ENCODE measurements at places on chromosomes 7 and 10. TPM values are rescaled to one million over a fixed set of nuclear protein-coding genes. Genes with fewer than 3 reads are reported as not detected.

- no peak for DNase-seq
Measured at GRCh38 chr7:11589251-11589650, 242.7 kb downstream of the THSD7A start.

The OR13A1 gene
- not detected for total RNA-seq

GRCh38 chr10:71720288-71720687, 710 bp upstream of the C10orf105 start:
- DNase-seq, result no peak

DNA sequence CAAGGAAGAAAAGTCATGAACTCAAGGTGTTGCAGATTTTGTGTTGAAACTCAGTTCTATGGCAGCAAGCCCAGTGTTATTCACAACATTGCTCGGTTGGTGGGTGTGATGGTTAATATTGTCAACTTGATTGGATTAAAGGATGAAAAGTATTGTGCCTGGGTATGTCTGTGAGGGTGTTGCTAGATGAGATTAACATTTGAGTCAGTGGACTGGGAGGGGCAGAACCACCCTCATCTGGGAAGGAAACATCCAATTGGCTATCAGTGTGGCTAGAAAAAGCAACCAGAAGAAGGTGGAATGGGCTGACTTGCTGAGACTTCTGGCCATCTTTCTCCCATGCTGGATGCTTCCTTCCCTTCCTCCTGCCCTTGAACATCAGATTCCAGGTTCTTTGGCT, 353.2 kb downstream of the ADRA2A start:
- no peak for DNase-seq

DNA sequence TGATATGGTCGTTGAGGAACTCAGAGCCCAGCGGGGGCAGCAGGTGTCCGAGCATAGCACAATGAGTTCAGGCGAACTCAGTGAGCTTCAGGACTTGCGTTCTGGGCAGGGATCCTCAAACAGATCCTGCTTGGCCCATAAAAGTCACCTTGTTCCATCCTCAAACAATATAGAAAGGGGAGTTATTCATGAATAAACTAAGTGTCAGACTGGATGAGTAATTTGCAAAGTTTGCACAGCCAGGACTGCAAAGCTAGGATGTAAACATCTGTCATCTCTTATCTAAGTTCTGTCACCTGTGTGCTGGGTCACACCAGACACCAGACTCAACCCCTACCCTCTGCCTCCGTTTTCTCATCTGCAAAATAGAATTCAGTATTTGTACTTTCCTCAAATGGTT, 58.0 kb upstream of the PFKP start:
- no peak for DNase-seq

The HABP2 gene
- total RNA-seq, result not detected

GRCh38 chr7:119572541-119572940, 700.4 kb upstream of the KCND2 start:
- no peak for DNase-seq

DNA sequence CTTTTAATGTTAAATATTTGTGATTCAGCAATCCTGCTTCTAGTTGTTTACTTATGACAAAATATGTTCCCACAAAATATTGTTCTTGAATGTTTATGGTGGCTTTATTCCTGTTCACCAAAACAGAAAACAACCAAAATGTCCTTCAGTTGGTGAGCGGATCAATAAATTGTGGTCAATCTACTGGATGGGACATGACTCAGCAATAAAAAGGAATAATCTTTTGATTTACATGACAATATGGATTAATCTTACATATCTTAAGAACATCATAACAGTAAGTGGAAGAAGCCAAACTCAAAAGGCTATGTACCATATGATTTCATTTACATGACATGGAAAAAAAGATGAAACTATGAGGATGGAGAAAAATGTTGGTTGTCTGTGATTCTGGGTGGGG, 691.3 kb upstream of the GHITM start:
- no peak for DNase-seq

The PALS2 gene
- 26.3 TPM for total RNA-seq

GRCh38 chr10:17533731-17534130, 79.3 kb upstream of the ST8SIA6 start:
- DNase-seq, result no peak

- no peak for DNase-seq
Measured at GRCh38 chr7:40165216-40165615, 30.4 kb downstream of the SUGCT start.

The SFTPA2 gene
- total RNA-seq, result not detected

DNA sequence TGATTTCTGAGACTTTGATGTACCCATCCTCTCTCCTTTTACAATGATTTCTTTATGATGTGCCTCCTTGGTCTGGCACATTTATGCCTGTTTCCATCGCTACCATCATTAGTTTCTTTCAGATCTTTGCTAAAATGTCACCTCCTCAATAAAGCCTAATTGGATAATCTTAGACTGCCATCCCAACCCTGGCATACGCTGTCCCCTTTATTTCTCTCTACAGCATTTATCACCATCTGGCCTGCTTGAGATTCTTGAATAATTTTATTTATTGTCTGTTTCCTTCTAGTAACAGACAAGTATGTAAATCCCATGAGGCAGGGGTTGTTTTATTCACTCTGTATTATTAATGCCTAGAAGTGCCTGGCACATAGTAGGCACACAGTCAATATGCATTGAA, 6.7 kb upstream of the DNTT start:
- no peak for DNase-seq

DNA sequence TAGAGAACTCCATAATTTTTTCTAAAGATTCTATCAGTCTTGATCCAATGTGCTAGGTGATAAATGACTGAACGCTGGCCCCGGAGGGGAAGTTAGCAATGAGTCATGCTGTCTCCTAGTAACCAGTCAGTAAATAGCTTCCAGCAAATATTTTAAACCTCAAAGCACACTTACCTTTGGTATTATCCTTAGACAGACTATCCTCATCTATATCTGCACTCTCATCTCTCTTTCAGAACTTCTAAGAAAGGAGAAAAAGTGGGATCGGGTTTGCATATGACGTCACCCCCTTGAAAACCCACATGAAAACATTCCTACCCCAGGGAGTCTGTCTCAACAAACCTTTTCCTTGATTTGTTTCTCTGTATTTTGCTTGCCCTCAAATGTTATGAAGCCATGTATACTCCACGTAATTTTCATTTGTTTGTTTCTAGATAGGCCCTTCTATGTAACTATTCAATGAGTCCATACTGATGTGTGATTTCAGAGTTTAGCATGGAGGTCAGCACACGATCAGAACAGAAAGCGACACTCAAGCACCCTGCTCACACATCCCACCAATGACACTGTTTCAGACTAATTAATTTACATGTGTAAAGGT, 174.9 kb upstream of the NRP1 start:
- DNase-seq, result peak; percentile 87

DNA sequence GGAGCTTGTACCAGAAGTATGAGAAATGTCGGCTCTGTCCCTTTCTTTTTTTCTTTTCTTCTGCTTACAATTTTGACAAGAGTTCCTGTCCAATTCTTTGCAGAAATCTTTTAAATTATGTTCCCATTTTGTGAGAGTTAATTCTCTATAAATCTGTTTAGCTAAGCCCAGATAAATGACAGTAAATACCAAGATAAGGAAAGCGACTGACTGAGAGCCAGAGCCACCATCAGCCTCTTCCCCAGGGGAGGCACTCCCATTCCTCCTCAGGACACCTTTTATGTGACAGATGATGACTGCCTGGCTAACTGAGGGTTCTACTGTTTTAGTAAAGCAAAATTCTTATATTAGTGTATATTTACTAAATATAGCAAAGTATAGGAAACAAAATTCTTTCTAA, 6.9 kb upstream of the GGCT start:
- DNase-seq, result no peak

DNA sequence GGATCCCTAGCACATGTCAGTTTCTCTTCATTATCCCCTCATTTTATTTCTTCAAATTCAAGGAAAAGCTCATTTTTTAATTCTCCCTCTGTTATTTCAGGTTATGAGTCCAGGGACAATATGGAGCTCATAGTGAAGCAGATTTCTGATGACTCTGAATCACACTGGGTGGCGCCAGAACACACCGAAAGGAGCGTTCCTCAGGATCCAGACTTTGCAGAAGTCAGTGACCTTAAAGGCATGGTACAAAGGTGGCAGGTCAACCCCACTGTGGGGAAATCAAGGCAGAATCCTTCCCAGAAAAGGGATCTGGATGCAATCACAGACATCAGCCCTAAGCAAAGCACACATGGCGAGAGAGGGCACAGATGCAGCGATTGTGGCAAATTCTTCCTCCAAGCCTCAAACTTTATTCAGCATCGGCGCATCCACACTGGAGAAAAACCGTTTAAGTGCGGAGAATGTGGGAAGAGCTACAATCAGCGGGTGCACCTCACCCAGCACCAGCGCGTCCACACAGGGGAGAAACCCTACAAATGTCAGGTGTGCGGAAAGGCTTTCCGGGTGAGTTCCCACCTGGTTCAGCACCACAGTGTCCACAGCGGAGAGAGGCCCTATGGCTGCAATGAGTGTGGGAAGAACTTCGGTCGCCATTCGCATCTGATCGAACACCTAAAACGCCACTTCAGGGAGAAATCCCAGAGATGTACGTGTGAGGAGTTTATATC, 21.4 kb downstream of the ZKSCAN5 start:
- no peak for DNase-seq

DNA sequence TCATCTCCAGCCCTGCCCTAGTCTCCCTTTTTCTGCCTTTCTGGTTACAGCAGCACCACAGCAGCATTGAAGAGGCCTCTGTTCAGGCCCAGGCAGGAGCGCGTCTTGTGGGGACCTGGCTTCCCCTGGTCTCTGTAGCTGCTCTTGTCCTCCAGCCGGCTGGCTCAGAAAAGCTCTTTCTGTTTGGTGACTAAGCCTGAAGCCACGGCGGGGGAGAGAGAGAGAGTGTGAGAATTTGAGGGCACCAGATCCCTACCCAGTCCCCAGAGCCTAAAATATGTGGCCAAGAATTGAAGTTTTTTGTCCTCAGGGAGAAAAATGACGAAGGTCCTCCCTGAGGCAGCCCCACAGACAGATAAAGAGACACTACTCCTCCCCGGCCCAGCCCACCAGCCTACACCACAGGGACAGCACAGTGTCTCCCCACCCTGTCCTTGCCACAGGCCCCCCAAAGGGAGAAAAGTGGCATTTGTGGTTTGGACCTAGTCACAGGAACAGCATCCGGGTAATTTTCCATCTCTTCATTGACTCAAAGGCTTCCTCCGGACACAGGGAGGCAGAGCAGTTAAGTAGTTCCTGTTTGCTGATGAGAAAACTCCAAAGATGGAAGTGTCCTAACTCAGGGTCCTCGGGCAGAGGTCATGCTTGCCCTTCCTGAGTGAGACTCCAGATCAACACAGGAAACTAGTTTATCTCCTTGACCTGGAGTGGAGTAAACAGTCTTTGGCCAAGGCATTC, 13.3 kb upstream of the FAM180A start:
- no peak for DNase-seq

- no peak for DNase-seq
Measured at GRCh38 chr10:1274111-1274661, 218.0 kb downstream of the WDR37 start.

The MRLN gene
- total RNA-seq, result not detected

The FLNC gene
- 133 TPM for total RNA-seq

GRCh38 chr7:156166692-156167416, 354.6 kb upstream of the SHH start:
- DNase-seq, result no peak

GRCh38 chr10:58570307-58570723, 57.6 kb downstream of the BICC1 start:
- no peak for DNase-seq

The SCIN gene
- total RNA-seq, result 0.18 TPM

The ST7 gene
- total RNA-seq, result 22.4 TPM

DNA sequence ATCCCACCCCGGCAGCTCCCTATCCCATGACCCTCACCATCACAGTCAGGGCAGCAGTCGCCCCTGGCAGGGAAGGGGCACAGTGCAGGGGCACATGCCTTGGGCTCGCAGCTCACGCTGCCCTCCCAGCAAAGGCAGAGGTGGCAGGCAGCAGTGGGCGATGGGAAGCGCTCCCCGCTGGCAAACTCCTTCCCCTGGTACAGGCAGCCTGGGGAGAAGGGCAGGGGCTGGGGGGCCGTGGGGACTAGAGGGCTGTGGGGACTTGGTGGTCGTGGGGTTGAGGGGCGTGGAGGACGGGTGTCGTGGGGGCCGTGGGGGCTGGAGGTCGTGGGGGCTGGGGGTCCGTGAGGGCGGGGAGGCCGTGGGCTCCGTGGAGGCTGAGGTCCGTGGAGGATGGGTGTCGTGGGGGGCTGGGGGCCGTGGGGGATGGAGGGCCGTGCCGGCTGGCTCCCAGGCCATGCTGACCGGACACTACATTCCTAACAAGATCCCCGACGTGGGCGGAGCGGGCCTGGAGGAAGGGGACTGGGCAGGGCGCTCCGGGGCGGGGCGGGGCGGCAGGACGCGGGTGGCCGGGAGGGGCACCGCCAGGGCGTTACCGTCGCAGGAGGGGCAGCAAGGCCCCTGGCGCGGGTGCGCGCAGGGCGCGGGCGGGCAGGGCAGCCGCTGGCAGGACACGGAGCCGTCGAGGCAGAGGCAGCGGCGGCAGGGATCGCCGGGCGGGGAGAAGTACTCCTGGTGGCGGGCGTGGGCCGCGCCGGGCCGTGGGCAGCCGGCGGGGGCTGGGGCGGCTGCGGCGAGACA, 20.0 kb downstream of the KCP start:
- no peak for DNase-seq

DNA sequence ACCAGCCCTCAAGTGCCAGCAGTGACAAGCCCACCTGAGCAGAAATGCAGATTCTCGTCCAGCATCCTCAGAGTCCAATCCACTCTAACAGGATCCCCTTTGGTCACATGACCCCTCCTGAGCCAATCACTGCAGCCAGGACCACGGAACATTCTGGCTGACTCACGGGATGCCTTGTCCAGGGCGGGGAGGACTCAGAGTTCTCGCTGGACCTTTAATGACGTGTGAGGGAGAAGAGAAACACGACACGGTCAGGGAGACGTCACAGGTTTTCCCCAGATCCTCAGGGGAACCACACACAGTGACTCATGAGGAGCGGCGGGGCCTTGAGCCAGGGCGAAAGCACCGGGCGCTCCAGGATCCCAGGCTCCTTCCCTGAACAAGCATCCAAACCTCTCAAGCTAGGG, 155.7 kb downstream of the PTPRN2 start:
- DNase-seq, result no peak

GRCh38 chr10:48511066-48511874, 93.6 kb downstream of the ARHGAP22 start:
- DNase-seq, result no peak

GRCh38 chr7:30270921-30271320, 13.5 kb upstream of the ZNRF2 start:
- no peak for DNase-seq

DNA sequence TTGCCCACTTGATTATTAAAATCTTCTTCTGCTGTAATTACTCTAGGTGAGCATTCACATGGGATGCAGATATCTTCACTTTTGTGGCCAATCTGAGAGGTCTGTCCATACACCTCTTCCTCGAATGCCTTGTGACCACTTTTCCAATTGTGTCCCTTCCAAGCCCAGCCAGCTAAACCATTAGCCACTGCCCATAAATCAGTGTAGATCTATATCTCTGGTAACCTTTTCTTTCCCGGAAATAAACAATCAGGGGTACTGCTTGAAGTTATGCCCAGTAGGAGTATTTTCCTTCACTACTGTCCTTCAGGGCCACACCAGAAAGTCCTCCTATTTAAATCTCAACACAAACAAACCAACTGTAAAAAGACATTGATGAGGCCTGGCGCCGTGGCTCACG, 104.6 kb upstream of the KCNMA1 start:
- no peak for DNase-seq

Measured in pulmonary artery endothelial cell (primary cell).